ENCODE measurements at places on chromosomes 3 and 15.

DNA sequence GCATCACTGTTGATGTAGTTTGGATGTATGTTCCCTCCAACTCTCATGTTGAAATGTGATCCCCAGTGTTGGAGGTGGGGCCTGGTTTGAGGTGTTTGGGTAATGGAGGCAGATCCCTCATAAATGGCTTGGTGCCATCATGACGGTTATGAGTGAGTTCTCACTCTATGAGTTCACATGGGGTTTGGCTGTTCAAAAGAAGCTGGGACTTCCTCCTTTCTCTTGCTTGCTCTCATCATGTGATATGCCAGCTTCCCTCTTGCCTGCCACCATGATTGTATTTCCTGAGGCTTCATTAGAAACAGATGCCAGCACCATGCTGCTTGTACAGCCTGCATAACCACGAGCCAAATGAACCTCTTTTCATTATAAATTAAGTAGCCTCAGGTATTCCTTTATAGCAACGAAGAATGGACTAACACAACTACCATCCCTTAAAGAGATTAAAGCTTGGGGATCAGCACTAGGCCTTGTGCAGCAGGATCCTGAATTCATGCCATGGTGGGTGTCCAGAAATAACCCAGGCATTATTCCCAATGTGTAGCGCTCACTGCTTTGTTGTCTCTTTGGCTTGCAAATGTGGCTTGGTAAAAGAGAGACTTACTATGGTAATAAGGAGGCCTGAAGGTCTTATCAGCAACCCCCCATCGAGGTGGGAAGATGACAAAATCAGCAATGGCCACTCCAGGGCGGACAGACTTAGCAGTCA is 41.9 kb downstream of the NDUFB4 start:
- no peak for DNase-seq

GRCh38 chr15:83431521-83431920 is 15.6 kb upstream of the SH3GL3 start:
- DNase-seq, result no peak

DNA sequence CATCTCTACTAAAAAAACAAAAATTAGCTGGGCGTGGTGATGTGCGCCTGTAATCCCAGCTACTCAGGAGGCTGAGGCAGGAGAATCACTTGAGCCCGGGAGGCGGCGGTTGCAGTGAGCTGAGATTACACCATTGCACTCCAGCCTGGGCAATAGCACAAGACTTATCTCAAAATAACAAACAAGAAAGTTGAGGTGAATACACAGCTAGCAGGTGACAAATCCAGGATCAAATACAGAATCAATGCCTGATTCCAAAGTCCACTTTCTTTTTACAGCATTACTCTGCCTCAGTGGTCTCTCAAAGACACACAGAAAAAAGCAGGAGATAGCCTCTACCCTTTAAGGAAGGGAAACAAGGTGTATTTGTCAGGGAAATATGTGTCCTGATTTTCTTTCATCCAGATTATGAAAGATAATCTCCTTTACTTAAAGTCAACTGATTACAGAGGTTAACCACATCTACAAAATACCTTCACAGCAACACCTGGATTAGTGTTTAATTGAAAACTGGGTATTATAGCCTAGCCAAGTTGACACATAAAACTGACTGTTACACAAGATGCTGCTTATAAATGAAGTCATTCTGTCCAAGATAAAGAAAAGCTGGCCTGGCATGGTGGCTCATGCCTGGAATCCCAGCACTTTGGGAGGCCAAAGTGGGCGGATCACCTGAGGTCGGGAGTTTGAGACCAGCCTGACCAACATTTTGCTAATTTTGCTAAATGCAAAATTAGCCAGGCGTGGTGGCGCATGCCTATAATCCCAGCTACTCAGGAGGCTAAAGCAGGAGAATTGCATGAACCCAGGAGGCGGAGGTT is 4.0 kb upstream of the SLC25A38 start:
- DNase-seq, result no peak

- DNase-seq, result no peak
These were observed 532.5 kb upstream of the KCNMB2 start for GRCh38 chr3:178003756-178004155.

GRCh38 chr3:111531446-111531845 is 10.6 kb upstream of the CD96 start:
- DNase-seq, result no peak

GRCh38 chr3:112437146-112438022 is 61.9 kb downstream of the BTLA start:
- DNase-seq, result no peak

- peak; percentile 32 for DNase-seq
These were observed 394 bp downstream of the OSBPL10 start for GRCh38 chr3:31980530-31981205.

DNA sequence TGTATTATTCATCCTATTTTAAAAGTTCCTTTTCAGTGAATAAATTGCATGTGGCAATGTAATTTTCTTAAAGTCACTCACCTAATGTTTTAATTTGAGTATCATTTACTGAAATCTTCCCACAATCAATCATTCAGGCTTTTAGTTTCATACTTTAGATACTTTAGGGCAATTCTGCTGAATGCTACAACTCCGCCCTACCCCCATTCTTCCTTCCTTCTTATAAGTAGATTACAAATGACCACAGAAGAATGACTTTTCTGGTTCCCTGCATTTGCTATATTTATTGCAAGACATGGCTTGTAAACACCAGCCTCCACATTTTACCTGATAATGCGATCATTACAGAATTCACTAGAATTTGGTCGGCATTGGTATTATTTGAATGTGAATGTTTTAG is 1061.9 kb downstream of the FHIT start:
- no peak for DNase-seq

- DNase-seq, result no peak
These were observed 4.3 kb downstream of the EPHB1 start for GRCh38 chr3:134799393-134799792.

Data from activated CD4-positive, CD25-positive, alpha-beta regulatory T cell treated with anti-CD3 and anti-CD28 coated beads, Interleukin-2, amount 50 U/mL, for 72 hours (primary cell).